NCI-H460 (cell line): ENCODE measurements at places on chromosomes 7 and 10.

DNA sequence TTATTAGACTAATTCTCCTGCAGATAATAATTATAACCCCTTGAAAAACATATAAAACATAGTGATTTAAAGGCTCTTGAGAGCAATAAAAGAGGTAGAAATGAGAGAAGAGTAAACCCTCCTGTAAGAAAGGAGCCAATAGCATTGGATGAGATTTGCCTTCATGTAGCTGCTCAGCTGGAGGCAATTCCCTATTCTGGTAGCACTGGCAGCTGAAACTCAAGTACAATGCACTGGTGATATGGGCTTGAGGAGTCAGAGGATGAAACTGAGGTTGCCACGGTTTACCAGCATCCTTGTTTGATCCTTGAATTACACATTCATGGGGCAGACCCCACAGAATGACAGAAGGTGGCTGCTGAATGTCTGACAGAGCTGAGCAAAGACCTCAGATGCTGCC, 76.4 kb downstream of the CTTNBP2 start:
- DNase-seq: no peak

DNA sequence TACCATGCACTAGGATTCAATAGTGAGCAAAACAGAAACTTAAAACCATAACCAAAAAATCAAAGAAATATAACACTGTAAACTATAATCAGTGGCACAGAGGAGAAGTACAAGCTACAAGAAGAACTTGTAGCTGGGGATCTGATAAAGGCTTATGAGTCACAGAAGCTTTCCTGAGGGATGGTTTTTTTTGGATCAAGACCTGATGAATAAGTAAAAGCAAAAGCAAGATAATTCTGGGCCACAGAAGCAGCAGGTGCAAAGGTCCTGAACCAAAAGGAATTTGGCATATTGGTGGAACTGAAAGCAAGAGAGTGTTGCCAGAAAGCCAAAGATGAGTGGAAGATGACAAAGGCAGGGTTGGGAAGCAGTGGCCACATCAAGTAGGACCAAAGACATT, 37.4 kb upstream of the BET1 start:
- no peak for DNase-seq

DNA sequence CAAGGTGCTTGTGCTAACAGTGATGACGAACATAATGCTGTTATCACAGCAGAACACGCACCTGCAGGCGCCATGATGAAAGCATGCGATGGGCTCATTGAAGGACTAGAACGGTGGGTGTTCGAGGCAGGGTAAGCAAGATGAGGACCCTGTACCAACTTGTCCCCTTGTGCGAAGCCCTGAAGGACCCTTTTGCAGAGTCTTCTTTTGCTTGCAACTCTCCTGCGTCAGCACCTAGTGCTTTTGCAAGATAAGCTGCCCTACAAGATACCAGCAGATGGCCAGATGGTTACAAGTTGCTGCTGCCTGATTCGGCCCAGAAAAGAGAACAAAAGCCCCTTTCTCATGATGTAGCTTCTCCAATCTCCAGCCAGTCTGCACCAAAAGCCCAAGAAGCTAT, 4.2 kb upstream of the IL15RA start:
- DNase-seq: no peak

- no peak for DNase-seq
Observed at GRCh38 chr7:30332549-30332948, 48.2 kb downstream of the ZNRF2 start.

DNA sequence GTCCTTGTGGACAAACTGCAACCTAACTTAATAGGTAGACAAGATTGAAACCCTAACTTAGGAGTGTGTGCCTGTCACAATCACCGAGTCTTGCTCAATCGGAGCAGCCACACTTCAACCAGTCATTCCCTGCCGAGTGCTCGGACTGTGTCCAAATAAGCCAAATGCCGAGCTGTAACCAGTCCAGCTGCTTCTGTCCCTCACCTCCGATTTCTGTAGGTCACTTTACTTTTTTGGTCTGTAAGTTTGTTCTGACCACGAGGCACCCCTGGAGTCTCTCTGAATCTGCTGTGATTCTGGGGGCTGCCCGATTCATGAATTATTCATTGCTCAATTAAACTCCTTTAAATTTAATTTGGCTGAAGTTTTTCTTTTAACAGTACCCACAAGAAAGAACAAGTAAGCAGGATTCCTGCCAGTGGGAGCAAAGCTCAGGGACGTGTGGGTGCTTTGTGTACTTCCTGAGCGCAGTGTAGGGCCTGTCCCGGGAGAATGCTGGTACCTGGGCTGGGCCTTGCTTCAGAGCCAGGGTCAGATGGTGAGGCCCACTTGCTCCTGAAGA, 140.1 kb downstream of the ACTR3B start:
- DNase-seq: no peak

GRCh38 chr10:124325633-124325914, 93.1 kb downstream of the OAT start:
- DNase-seq: no peak

DNA sequence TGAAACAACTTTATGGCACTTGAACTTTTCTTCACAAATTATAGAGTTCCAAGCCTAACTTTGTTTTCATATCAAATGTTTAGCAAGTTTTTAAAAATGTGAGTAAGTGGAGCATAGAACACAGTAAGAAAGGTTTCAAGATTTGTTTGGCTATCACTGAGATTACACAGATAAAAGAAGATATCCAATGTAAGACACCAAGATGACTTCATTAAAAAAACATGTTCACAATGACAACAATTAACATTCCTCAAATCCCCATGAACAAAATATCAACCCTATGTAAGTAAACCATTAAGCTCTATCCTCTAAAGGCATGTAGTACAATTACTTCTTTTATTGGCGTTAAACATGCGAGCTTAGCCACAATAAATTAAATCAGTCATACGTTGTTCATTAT, 129.7 kb downstream of the RELN start:
- no peak for DNase-seq

- no peak for DNase-seq
Observed at GRCh38 chr10:72158176-72158575, 57.6 kb upstream of the ANAPC16 start.

GRCh38 chr10:100006243-100006886, 3.4 kb downstream of the DNMBP start:
- DNase-seq: peak; percentile 68

- DNase-seq: no peak
Observed at GRCh38 chr7:23468526-23469149, 1.7 kb downstream of the IGF2BP3 start.

DNA sequence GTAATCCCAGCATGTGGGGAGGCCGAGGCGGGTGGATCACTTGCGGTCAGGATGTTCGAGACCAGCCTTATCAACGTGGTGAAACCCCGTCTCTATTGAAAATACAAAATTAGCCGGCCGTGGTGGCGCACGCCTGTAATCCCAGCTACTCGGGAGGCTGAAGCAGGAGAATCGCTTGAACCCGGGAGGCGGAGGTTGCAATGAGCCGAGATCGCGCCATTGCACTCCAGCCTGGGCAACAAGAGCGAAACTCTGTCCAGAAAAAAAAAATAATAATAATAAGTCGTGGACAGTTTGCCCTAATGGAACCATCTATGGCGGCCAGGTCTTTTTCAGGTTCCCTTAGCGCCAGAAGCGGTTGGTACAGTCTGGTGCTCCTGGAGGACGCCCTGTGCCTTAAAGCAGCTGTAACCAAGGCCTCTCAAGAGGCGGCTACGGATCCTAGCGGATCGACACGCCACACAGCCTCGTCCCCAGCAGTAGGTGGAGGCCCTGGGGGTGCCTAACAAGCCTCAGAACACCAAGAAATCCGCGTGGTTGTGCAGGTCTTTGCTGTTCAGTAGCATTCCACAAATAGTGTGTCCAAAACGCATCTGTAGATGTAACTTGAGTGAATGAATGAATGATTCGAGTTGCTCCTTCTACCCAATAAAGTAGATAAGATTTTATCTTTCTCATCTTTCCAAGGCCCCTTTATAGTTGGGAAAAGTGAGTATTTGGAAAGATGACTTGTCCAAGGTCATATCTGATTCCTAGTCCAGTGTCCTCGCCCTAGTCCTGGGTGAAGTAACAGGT, 982 bp downstream of the PGAM1 start:
- no peak for DNase-seq

DNA sequence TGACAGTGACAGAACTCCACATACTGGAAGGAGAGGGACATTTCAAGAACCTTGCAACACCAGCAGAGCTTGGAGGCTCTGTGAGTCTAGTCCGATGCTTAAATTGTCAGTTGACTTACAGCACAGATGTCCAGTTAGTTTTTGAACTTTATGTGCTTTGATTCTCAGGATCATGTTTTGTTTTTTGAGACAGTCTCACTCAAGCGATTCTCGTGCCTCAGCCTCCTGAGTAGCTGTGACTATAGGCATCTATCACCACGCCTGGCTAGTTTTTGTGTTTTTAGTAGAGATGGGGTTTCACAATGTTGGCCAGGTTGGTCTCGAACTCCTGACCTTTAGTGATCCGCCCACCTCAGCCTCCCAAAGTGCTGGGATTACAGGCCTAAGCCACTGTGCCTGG, 31.8 kb upstream of the STEAP4 start:
- DNase-seq: no peak

DNA sequence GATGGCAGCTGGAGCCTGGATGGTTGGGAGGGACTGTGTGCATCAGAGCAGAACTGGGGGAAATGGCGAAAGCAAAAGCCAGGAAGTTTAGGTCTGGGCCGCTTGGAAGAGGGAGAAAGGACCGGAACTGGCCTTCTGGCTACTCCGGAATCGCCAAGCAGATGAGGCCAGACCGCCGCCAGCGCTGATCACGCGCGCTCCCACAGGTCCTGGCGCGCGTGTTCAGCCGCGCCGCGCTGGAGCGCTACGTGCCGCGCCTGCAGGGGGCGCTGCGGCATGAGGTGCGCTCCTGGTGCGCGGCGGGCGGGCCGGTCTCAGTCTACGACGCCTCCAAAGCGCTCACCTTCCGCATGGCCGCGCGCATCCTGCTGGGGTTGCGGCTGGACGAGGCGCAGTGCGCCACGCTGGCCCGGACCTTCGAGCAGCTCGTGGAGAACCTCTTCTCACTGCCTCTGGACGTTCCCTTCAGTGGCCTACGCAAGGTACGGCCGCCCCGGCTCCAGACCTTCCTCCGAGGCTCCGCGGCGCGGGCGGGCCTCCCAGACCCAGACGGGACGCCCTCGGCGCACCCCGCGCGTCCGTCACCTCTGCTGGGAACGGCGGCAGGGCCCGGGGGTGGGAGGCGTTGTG, 2.0 kb downstream of the CYP26C1 start:
- no peak for DNase-seq

DNA sequence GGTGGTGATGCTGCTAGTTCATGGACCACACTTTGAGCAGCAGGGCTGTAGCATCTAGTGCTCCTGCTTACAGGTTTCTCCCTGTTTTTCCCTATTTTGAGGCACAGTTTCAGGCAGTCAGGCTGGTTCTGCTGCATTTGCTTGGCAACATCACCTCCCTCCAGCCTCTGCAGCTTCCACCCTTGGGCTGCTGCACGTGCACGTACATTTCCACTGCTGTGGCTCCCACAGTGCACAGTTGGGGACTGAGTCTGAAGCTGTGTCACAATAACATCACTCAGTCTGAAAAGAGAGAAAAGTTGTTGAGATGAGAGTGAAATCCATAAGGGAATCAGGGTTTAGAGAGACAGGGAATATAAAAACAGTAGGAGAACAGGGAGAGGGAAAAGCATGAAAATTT, 230.7 kb upstream of the FZD1 start:
- DNase-seq: no peak

GRCh38 chr10:79129361-79129997, 60.7 kb downstream of the ZMIZ1 start:
- DNase-seq: no peak

DNA sequence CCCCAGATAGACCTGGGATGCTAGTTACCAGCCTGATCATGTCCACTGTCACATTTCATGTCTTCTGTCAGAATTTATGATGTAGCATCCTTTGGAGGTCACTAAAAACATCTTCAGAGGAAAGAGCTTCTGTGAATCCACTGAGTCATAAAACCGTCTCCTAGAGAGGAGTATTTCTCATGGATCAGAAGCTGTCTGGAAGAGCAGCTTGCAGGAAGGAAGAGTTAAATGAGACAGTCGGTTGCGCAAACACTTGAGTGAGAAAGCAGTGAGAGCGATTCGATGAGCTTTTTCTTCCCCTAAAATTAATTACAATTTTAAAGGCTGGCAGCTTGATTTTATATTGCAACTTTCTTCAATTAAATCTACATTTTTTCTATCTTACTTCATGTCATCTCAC, 47.2 kb upstream of the WDR11 start:
- DNase-seq: no peak

DNA sequence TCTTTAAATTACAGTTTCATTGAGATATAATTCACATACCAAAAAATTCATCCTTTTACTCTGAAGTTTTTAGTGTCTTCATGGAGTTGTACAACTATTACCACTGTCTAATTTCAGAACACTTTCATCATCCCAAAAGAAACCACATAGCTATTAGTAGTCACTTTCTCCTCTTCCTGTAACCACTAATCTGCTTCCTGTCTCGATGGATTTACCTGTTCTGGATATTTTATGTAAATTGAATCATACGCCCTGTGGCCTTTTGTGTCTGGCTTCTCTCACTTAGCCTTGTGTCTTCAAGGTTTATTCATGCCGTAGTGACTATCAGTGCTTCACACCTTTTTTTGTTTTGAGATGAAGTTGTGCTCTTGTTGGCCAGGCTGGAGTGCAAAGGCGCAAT, 135.5 kb downstream of the DOCK1 start:
- DNase-seq: no peak

- DNase-seq: no peak
Observed at GRCh38 chr10:127866276-127867013, 26.3 kb downstream of the CLRN3 start.

- DNase-seq: no peak
Observed at GRCh38 chr10:116815641-116816415, 33.5 kb upstream of the ENO4 start.

DNA sequence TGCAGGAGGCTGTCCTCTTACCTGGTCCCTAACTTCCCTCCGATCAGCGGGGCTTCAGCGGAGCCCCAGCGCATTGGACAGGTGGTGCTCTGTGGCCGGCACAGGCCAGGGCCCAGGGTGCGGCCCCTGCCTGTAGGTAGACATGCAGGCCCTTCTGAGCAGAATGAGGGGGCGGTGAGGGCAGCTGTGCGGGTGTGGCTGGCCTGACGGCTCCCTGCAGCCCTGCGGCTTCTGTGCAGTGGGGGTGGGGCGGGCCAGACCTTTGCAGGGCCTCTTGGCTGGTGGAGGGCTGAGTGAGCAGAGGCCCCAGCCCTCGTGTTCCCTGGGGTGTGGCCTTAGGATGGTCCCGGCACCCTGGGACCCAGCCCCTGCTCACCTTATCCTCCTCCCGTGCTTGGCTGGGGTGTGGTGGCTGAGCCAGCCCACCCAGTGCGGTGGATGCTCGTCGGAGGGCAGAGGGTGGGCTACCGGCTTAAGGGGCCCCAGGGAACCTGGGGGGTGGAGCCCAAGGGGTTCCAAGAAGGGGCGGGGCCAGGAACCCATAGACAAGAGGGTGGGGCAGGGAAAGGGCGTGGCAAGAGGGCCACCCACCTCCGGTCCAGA, 175.2 kb upstream of the TNRC18 start:
- no peak for DNase-seq
